Activated gamma-delta T cell treated with Interleukin-2 at 50 U/mL for 16 hours (primary cell): ENCODE measurements at places on chromosomes 16 and 17.
A peak's percentile ranks its signal among the peaks of the same experiment; 100 is the strongest.

- no peak for DNase-seq
Measured at GRCh38 chr17:19540706-19541370, 7.2 kb downstream of the SLC47A1 start.

GRCh38 chr16:62254847-62255246 is 218.6 kb upstream of the CDH8 start:
- no peak for DNase-seq

DNA sequence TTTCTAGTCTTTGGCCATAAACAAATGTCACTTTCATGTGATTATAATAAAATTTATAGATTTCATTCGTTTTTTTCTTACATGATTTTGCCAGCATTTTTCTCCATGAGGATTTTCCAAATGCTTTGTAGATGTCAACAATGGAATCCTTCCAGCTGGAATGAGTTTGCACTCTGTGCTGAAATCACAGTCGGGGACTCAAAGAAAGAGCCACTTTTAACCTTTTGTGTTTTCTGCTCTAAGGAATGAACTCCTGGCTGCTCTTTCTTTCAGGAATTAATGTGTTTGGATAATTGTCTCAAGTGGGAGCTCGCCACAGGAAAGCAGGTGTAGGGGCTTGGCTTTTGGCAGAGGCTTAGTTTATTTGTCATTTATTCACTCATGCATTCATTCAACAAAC is 372.3 kb upstream of the SALL1 start:
- no peak for DNase-seq

DNA sequence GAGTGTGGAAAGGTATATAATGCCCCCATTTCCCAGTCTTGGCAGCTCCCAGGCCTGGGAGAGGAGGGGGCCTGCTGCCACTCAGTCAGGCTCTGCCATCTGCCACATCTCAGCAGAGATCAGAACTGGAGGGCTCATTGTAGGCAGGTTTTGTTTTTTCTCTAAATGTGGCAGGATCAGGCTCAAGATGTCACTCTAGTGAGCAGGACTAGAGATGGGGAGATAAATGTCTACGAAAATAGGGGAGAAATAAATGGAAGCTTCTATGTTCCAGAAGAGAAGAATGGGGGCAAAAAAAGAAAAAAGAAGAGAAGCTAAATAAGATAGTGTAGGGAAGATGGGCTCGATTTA is 13.9 kb downstream of the NXPH3 start:
- DNase-seq: no peak

GRCh38 chr16:24045641-24046040 is 209.9 kb downstream of the PRKCB start:
- no peak for DNase-seq

- DNase-seq: no peak
Measured at GRCh38 chr16:9115277-9115676, 23.8 kb downstream of the HAPSTR1 start.

GRCh38 chr17:4167786-4168185 is 24.8 kb downstream of the CYB5D2 start:
- DNase-seq: peak; percentile 16

DNA sequence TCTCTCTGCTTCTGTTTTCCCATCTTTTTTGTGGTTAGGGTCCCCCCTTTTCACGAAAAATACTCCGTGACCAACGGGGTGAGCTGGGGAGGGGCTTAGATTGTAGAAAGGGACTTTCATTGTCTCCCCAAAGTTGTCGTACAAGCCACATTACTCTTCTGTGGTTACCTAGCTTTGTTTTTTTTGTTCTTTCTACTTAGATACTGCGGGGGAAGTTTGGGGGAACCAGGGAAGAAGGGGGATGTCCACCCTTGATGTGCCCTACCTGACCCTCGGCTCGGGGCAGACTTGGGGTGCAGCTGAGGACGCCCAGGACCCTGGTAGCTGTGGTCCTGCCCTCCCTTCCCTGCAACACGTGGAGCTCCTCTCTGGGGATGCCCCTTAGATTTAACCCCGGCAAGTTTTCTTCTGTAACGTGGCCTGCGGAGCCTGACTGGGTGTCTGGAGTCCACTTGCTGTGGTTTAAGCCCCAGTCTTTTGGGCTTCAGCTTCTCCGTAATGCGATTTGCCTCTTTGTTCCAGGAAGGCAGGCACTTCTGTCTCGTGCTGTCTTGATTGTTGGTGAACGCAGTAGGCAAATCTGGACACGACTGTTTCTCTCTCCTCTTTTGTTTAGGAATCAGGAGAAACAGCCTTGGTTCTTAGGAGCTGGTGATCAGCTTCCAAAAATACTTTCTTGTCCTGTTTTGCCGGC is 892 bp downstream of the ABCC1 start:
- peak; percentile 14 for DNase-seq

- no peak for DNase-seq
Measured at GRCh38 chr17:68567035-68567434, 34.1 kb downstream of the FAM20A start.

DNA sequence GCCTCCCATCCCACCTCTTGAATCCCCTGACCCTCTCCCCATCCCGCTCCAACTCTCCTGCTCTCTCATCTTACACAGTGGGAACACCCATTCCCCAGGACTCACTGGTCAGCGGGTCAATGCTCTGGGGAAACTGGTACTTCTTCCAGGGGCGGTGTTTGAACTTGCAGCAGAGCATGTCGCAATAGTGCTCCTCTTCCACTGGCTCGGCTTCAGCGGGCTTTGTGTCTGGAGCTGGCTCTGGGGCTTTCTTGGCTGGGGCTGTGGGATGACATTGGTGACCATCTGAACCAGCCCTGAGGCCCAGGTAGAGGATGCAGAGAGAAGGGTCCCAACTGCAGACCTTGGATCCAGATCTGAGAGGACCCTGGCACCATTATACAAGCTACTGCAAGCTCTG is 51.9 kb downstream of the CNGB1 start:
- no peak for DNase-seq

DNA sequence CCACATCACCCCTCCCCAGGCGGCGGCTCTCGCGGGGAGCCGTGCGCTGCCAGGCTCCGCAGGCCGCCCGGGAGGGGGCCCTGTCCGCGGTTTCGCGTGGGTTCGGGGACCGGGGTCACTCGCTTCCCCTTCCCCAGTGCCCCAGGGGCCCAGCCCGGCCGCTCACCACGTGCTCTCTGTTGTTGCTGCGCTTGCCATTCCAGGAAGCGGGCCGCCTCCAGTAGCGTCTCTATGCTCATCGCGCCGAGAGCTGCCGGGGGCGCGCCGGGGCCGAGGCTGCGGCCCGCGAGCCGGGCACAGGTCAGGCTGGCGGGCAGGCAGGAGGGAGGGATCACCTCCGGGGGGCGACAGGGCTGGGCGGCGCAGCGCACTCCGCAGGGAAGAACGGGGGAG is 390 bp downstream of the MNT start:
- peak; percentile 49 for DNase-seq

- DNase-seq: no peak
Measured at GRCh38 chr16:56373003-56373402, 52.3 kb downstream of the AMFR start.

- no peak for DNase-seq
Measured at GRCh38 chr16:35210681-35211433, 1751.4 kb downstream of the TP53TG3F start.

DNA sequence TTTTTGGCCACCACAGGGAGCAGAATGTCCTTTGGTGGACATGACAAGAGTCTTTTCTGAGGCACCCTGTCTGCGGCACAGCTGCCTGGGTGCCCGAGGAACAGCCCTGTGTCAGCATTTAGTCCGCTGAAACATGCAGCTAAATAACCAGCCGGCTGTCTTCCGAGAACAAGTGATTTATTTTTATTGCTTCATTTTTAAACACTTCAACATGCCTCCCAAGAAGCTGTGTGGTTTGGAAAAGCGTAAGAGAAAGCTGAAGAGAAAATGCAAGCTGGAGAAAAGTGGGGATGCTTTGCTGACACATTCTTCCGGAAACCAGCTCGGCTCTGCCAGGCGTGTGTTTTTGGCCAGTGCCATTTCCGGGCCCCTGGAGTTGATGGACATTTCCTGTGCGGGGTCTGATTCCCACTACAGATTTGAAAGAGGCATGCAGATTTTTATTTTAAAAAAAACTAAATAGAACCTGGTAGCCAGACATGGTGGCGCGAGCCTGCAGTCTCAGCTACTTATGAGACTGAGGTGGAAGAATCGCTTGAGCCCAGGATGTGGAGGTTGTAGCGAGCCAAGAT is 94.7 kb downstream of the SEC14L1 start:
- no peak for DNase-seq

- peak; percentile 69 for DNase-seq
Measured at GRCh38 chr17:36072431-36073121, 8.5 kb downstream of the CCL18 start.

GRCh38 chr17:81831957-81832607 is 1.0 kb downstream of the MCRIP1 start:
- peak; percentile 33 for DNase-seq

DNA sequence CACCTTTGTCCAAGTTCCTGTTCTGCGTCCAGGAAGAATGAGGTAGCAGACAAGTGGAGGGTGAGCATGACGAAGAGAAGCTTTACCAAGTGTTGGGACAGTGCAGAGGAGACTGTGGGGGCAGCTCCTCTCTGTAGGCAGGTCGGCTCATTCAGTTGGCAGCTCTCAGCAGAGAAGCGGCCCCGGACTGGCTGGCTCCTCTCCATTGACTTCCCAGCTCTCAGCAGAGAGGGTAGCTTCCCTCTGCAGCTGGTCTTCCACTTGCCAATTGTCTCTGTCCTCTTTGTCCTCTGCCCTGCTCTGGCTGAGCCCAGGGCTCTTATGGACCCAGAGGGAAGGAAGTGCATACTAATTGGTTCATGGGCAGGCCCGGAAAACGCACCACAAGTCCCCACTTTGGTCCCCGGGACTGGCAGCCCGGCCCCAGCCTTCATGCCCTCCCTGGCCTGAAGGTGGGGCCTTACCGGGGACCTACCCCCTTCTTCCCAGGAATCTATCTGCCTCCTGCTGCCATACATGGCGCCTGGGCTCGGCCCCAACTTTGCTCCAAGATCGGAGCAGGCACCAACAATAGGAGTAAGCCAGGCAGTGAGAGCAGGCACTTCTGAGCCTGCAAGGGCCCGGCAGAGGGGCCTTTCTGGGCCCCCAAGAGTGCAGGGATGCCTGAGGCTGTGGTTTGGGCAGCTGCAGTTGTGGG is 10.1 kb downstream of the KCTD5 start:
- DNase-seq: no peak

DNA sequence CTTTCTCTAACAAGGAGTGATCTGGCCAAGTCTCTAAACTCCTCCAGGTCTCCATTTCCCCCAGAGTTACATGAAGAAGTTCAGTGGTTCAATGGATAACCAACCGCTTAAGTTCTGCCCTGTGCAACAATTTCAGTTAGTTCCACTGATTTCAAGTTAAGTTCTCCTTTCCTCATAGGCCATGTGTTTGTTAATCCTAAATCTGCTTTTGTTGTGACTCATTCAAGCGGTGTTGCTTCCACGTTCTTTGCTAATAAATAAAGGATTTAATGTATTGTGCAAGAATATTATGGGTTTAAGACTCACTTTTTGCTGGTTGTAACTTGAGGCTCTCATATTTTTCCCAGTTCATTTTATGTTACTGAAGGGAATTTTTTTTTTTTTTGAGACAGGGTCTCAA is 36.3 kb downstream of the GNA13 start:
- no peak for DNase-seq

- no peak for DNase-seq
Measured at GRCh38 chr17:45733781-45734180, 50.3 kb upstream of the CRHR1 start.

- no peak for DNase-seq
Measured at GRCh38 chr17:81687770-81688541, 4.1 kb downstream of the HGS start.

GRCh38 chr17:4375039-4375748 is 8.7 kb upstream of the UBE2G1 start:
- peak; percentile 17 for DNase-seq

DNA sequence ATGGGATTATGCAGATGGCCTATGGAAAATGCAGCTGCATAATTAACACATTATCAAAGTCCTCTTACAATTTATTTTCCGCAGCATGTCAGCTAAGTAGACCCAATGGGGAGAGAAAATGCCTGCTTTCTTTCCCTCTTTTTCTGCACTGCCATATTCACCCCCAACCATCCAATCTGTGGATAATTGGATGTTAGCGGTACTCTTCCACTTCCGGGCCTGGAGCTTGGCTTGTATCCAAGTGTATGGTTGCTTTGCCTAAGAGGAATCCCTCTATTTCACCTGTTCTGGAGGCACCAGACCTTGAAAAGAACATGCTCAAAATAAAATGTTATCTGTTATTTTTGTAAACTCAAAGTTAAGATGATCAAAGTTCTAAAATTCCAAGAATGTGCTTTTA is 41.1 kb upstream of the CACNG3 start:
- no peak for DNase-seq

GRCh38 chr16:72739577-72739976 is 308.4 kb downstream of the ZFHX3 start:
- DNase-seq: no peak

GRCh38 chr16:67170168-67170948 is at the start of gene NOL3:
Gene NOL3, plus strand, starts transcription at chr16:67170538.
- DNase-seq: no peak

DNA sequence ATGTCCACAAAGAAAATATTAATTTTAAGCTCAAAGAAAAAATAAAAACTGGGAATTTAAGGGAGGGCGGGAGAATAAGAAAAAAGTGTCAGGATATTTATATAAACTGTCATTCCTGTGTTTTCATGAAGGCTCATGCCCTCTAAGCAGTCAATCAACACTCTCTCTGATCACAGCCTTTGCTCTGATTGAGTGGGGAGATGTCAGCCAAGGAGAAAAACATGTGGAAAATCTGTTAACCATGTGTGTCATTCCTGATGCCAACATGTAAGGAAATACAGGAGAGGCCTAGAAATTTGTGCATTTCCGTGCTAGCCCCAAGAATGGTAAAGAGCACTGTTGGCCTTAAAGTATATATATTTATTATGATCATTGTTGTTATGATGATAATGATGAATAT is 137.9 kb upstream of the IRX5 start:
- no peak for DNase-seq

GRCh38 chr16:85856079-85856478 is 42.9 kb upstream of the IRF8 start:
- DNase-seq: no peak

GRCh38 chr16:31052114-31052513 is 18.8 kb downstream of the STX4 start:
- DNase-seq: no peak

DNA sequence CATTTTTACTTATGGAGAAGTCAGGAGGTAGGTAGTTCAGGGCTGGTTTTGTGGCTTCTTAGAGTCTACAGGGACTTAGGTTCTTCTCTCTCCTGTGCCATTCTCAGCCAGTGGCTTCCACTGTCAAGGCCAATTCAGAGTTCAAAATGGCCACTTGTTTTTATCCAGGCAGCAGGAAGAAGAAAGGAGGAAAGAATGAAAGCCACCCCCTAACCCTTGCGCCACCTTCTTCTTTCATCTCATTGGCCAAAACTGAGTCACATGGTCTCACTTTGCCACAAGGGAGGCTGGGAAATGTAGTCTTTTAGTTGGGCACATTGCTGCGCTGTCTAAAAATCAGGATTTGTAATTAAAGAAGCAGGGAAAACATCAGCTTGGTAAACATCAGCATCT is 60.8 kb upstream of the MED9 start:
- DNase-seq: no peak

GRCh38 chr16:47470810-47471209 is 9.7 kb downstream of the PHKB start:
- DNase-seq: no peak
